ENCODE measurements at places on chromosomes 16 and 17.
A peak's percentile ranks its signal among the peaks of the same experiment; 100 is the strongest.

GRCh38 chr16:9836118-9836736 lies 346.0 kb downstream of the GRIN2A start:
- no peak for DNase-seq

- no peak for DNase-seq
These were observed 43.1 kb downstream of the GLG1 start for GRCh38 chr16:74563828-74564263.

GRCh38 chr17:36727577-36727976 lies 126.2 kb downstream of the MRM1 start:
- no peak for DNase-seq

- no peak for DNase-seq
These were observed 2.9 kb downstream of the C16orf90 start for GRCh38 chr16:3492356-3492755.

DNA sequence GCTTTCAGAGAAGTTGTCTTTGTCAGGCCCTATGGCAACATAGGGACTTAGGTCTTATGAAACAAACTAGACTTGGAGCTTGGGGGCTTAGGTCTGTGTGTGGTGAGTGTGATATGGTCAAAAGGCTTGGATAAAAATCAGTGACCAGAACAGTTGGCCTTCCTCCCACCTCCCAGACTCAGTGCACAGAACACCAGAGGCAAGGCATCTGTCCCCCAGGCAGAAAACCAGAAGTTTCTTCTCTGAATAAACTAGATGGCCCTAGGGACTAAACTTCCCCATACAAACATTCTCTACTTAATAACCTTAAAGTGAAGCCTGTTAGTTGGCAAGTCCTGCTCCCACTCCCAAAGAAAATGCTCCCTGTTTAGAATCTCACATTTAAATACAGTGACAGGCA lies 39.2 kb upstream of the PMFBP1 start:
- DNase-seq, result no peak

- DNase-seq, result no peak
These were observed 207.1 kb downstream of the SPECC1 start for GRCh38 chr17:20216154-20216815.

DNA sequence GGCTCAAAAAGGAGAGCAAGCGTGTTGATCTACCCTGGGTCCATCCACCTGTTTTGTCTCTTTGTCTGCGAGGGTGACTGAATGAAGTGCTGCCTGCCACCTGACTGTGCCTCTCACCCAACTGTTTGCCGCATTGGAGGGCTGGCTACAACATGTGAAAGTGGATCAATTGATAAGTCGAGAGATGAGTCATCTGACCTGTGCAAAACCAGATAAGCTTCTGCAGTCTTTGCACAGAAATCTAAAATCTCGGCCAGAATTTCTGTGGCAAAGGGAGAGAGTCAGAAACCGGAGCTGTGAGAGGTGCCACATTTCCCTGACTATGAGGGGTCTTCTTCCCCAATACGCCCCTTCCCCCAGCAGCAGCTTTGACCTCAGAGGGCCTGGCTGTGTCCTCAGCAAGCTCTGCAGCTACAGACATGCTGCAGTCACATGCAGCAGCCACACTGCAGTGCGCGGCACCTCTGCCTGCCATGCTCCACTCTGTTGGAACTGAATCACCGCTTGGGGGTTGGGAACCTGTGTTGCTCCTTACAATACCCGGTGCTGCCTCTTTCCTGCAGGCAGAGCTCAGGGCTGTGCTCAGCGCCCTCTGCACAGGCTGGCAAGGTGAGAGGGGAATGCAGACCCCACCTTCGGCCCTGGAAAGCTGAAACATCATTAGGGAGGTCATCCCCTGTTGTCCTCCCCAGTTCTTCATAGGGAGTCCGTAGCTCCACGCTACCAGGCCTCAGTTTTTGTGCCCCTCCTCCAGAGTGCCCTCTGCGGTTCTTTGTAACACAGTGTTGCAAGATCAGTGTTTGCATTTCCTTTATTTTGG lies 16.2 kb upstream of the HAS3 start:
- DNase-seq, result no peak

DNA sequence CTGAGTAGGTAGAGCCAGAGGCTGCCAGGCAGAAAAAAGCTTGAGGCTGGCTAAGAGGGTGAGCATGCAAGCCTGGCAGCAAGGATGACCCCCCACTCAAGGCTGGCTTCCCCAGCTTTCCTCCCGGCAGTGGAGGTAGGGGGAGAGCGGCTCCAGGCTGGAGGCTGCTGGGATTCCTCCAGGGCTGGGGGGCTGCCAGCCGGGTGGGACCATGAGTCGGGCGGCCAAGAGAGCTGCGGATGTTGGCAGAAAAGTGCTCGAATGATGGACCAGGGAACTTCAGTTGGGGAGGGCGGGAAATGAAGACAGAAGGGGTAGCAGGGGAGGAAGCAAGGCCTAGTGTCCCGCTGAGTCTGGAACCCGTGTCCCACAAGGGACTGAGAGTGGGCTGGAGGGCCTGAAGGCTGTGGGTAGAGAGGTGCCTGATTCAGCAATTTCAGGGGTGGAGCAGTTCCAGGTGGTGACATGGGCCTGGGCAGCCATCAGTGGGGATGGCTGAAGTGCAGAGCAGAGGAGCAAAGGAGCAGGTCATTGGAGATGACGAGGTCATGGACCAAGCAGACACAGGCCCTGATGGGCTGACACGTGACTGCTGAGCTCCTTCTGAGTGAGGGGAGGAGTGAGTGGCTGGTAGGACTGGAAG lies 20.3 kb downstream of the HSD11B2 start:
- DNase-seq, result no peak

DNA sequence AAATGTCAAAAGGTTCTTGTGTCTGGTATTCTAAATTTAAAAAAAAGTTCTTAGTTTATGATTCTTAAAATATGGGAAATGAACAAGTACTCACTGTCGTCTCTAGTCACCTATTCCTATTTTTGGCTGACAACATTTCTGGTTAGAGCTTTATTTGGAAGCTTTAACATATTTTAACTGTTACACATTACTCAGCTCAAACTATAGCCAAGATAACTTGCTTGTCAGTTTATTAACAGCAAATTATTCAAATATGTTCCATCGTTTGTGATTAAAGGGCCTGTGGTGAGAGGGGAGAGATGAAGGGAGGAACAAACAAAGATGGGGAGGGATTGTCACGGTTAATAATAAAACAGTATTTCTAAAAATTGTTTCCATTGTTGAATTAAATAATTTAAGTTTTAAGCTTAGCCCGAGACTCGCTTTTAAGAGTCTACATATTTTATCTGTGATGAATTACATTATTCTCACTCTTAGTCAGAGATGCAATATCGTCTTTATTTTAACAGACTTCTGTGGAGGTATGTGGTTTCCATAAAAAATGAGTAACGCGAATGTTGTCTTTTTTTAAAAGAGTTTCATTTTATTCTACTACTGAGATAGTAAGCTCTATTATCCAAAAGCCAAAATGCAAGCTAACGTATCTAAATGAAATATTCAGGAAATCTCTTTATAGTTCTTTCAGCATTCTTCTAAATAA lies 321.9 kb upstream of the PMFBP1 start:
- no peak for DNase-seq

DNA sequence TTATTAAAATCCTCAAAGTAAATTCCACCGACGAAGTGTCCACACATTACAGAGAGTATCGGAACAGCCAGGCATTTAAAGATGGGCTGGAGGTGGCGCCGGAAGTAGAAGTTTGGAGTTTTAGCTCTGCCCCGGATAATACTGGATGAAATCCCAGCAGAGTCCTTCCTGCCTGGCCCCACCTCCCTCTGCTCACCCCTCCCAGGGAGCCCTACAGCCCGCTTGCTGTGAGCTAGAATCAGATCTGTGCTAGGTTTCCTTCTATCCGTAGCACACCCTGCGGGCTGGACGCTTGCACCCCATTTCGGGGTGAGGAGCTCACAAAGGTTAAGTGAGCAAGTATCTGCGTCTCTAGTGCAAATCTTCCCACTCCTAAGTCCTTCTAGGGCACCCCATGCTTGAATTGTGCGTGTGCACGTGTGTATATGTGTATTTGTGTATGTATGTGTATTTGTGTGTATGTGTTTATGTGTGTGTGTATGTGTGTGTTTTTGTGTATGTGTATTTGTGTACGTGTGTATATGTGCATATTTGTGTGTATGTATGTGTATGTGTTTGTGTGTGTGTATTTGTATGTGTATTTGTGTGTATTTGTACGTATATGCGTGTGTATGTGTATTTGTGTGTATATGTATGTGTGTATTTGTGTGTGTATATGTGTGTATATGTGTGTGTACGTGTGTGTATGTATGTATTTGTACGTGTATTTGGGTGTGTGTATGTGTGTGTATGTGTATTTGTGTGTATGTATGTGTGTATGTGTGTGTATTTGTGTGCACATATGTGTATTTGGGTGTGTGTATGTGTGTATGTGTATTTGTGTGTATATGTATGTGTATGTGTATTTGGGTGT lies 61.4 kb downstream of the HAPSTR1 start:
- DNase-seq, result no peak

DNA sequence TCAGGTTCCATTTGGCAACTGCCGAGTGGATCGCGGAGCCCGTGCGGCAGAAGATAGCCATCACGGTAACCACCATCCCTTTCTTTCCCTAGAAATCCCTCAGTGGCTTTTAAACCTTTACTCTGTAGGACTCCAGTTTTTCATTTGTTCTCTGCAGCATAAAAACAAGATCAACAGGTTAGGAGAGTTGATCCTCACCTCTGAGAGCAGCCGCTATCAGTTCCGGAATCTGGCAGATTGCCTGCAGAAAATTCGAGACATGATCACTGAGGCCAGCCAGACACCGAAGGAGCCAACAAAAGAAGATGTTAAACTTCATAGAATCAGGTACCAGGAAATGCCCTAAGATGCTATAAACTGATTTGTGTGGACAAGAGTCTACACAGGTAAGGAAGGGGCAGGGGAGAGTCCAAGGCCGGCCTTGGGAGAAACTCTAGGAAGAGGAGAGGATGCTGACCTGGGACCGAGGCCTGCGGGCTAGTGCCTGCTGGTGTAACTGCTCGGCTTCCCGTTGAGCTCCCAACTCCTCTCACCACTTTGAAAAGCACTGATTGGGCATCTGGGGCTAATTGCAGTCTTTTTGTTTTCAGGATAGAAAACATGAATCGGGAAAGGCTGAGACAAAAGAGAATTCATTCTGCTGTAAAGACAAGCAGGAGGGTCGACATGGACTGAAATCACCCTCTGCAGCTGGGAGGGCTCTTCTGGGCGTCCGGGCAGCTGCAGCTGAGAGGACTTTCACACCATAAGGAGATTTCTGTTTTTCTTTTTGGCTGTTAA lies 8.1 kb downstream of the MRPL58 start:
- DNase-seq, result no peak

DNA sequence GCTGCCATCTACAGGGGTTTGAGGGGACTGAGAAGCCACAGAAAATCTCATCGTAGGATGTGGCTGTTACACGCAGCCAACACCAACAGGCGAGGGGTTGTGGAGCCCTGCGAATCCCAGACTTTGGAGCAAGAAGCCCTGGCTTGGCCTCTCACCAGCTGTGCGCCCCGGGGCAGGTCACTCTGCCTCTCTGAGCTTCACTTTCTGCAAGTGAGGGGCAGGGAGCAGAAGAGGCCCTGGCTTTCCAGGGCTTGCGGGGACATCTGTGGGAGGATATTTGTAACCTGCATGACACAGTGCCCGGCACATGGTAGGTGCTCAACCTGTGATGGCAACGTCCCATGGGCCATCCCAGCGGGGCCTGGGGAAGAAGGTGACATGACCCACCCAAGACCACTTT lies 32.9 kb upstream of the CIBAR2 start:
- no peak for DNase-seq

- DNase-seq, result no peak
These were observed 174.6 kb upstream of the CDH13 start for GRCh38 chr16:82452004-82452756.

DNA sequence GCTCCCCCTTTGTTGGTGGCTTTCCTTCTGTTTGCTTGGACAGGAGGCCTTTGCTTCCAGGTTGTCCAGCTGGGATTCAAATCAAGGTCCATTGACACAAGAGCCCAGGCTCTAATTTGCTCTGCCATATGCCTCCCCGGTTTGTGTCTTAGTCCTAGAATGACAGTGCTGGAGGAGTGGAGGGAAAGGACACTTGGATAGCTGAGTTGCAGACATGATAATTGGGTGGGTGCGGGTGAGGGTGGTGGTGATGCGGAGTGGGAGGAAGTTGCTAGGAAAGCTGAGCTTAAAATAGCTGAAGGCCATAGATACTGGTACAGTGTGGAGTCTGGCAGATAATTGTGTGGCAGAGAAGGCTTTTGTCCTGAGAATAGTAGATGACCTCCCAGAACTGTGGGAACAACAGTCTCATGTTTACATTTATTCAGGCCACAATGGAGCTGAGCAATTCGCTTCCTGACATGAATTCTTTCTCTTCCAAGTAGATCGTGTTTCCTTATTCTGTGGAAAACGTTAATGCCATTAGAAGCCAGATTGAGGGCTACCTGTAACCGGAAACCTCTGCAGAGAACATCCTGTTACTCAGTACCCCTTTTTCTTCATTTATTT lies 23.8 kb downstream of the SEC14L1 start:
- peak; percentile 49 for DNase-seq

DNA sequence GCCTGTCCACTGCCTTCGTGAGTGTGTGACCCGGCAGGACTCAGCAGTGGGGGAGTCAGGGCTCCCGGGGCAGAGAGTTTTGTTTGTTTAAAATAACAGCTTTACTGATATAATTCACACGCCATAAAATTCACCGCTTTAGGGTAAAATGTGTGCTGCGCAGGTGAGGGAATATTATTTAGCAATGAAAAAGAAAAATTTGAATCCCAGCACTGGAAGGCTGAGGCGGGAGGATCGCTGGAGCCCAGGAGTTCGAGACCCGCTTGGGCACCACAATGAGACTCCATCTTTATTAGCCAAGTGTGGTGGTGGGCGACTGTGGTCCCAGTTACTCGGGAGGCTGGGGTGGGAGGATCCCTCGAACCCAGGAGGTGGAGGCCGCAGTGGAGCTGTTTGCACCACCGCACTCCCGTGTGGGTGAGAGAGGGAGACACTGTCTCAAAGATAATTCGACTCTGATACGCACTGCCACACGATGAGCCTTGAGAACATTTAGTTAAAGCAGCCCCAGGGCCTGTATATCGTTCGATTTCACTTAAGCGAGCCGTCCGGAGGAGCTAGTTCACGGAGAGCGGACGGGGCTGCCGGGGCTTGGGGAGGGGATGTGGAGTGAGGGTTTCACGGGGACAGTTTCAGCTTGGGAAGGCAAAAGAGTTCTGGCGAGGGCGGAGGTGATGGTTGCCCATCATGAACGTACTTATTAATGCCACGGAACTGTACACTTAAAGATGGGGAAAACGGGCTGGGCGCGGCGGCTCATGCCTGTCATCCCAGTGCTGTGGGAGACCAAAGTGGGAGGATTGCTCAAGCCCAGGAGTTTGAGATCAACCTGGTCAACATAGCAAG lies 10.2 kb downstream of the TELO2 start:
- no peak for DNase-seq

GRCh38 chr17:65155622-65156021 lies 18.5 kb downstream of the RGS9 start:
- peak; percentile 65 for DNase-seq

- DNase-seq, result no peak
These were observed 19.8 kb upstream of the G6PC1 start for GRCh38 chr17:42880776-42881310.

GRCh38 chr17:65231086-65231485 lies 93.9 kb downstream of the RGS9 start:
- DNase-seq, result peak; percentile 21

- DNase-seq, result no peak
These were observed 10.3 kb downstream of the CENPV start for GRCh38 chr17:16342979-16343378.
